GM13976 (cell line): ENCODE measurements at places on chromosomes 7 and 10.

DNA sequence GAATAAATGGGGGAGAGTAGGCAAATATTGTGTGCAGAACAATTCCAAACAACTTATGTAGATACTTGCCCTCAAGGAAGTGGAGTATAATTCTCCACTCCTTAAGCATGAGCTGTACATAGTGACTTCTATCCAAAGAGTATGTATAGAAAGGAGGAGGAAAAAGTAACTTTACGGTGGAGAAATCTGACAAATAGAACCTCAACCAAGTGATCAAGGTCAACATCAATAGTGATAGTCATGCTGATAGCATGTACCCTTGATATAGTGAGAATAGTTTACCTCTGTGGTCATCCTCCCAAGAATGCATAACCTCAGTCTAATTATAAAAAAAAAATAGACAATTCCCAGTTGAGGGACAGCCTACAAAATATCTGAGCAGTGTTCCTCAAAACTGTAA is 89.1 kb upstream of the NANOS1 start:
- DNase-seq: no peak

- no peak for DNase-seq
Observed at GRCh38 chr7:95921543-95921942, 149.2 kb downstream of the DYNC1I1 start.

DNA sequence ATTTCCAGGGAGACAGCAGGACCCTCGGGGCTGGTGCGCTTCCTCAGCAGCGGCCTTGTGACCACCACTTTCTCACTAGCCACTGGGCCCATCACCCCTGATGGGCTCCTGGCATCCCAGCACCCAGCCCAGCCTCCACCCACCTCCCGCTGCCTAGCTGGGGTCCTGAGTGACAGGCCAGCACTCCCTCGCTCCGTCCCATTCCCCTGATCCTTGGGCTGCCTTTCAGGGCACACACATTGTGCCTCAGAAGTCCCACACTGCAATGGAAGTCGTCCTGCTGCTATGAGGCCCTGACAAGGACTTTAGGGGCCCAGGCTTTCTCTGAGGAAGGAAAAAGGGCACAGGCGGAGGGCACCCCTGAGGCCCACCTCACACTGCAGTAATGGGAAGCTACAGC is 12.4 kb downstream of the CAMK2B start:
- no peak for DNase-seq

DNA sequence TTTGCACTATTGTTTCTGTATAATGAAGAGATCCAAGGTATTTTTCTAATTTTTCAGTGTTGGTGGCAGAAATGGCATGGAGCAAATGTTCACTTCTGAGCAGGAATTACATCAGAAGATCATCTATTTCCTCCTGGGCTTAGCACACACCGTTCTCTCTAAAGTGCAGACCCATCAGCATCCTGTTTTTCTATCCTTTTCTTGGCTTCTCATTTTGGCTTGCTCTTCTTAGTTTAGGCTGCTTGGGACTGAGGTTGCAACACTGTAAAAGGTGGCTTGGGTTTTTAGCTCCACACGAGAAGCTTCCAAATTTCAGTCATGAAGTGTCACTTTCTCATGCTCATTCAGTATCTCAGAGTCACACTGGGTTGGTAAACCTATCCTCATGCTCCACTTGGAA is 79.9 kb upstream of the SMIM30 start:
- no peak for DNase-seq

DNA sequence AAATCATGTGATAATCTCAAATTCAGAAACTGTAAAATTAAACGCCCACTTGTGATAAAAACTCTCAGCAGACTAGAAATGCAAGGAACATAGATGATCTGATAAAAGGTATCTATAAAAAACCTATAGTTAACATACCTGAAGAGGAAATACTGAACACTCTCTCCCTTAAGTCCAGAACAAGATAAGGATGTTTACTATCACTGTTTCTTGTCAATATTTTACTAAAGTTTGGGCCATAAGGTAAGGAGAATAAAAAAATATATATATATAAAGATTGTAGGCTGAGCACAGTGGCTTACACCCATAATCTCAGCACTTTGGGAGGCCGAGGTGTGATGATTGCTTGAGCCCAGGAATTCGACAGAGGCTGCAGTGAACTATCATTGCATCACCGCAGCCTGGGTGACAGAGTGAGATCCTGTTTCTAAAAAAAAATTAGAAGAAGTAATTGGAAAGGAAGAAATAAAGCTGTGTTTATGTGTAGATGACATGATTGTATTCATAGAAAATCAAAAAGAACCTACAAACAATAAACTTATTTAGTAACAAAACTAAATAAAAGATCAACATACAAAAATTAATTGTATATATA is 28.4 kb downstream of the MPLKIP start:
- DNase-seq: no peak

- DNase-seq: no peak
Observed at GRCh38 chr10:59175538-59176240, 754 bp upstream of the PHYHIPL start.

DNA sequence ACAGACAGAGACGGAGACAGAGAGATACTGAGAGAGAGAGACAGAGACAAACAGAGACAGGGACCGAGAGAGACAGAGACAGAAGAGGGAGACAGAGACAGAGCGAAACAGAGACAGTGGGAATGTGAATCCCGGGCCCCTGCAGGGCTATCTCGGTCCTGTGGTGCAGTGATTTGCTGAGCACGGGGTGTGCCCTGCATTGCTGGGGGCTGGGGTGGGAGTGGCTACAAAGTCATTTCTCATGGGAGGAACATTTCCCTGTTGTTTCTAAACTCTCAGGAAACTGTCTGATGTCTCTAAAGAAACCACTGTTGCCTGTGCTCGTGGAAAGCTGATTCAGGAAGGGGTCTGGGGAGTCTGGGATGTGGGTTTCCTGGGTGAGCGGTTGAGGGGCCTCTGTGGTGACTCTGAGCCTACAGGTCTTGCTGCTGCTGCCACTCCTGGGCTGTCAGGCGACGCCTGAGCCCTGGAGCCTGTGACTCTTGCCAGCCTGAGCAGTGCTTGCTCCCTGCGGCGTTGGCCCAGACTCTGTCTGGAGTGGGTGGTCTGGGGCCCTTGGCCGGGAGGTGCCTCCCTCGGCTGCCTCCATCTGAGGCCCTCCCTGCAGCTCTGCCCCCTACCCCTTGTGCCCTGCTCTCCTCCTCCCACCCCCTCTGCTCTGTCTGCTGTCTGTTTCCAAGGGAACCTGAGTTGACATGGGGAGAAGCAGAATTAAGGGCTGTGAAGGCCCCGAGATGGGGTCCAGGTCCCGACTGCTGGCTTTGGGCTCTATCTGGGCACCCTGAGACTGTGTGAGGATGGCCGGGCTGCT is 292.0 kb downstream of the WDR37 start:
- no peak for DNase-seq

- no peak for DNase-seq
Observed at GRCh38 chr10:74048433-74048832, 50.5 kb downstream of the VCL start.

DNA sequence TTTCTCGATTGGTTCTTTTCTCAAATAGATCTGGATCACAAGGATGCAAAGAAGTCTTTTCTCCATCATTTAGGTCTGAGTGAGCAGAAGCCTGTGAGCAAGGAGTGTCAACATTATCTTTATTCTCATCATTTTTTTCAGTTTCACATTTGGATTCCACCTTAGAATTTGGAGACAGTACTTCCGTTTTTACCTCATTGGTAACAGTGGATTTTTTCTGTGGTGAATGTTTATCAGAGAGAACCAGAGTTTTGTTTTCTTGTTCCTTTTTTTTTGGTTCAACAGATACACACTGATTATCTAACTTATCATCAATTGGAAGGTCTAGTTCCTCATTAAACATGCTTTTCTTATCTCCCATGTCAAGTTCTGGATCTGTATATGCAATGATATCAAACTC is 151.3 kb downstream of the GALNT11 start:
- peak; percentile 48 for DNase-seq

DNA sequence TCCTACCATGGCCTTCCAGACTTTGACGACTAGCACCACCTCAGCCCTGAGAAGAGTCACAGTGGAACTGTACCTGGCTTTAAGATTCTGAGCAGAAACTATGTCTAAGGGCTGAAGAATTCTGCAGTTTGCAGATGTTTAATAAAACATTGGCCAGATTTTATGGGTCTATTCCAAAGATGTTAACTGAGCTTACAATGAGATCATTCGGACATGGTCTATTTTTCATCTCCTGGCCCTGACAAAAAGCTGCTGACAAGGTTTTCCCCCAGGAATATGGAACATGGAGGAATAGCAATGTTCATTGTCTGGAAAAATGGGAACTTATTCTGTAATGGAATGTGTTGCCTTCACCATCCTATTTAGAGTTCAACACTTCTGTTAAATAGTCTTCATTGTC is 66.4 kb downstream of the PTF1A start:
- DNase-seq: no peak

- DNase-seq: no peak
Observed at GRCh38 chr7:90625562-90625961, 29.4 kb downstream of the CDK14 start.

DNA sequence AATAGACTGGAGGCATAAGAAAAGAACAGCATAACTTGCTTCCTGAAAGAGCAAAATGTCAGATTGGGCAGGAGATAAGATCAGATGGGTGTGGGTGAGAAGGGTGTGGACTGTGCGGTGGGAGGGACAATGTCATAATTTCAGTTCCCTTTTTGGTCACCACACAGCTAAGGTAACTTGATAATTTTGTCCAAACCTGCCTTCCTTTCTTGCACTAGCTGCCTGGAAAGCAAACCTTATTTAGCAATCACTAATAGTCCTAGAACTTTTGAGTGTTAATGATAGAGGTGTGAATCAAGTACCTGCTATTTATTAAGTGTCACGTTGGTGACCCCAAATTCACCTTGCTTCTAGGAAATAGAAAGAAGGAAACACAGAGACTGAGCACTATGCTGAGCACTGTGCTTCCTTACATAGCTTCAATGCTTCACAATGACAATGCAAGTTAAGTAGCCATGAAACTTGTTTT is 72.4 kb upstream of the SP4 start:
- DNase-seq: peak; percentile 47

GRCh38 chr10:127911218-127911866 is 4.4 kb downstream of the PTPRE start:
- no peak for DNase-seq
